ENCODE measurements at places on chromosomes 11 and 22. TPM values are rescaled to one million over a fixed set of nuclear protein-coding genes. Genes with fewer than 3 reads are reported as not detected.

UPB1 gene
- 0.15 TPM for total RNA-seq

OR5AR1 gene
- total RNA-seq: not detected

GRCh38 chr11:95895815-95896214 is 28.1 kb downstream of the MTMR2 start:
- no peaks in the 10 kb centered on the region for H3K27me3 ChIP-seq
- no peak overlapping the region for H3K4me3 ChIP-seq
- no peak for DNase-seq
- no peaks in the 10 kb centered on the region for H3K36me3 ChIP-seq
- no peak overlapping the region for H3K27ac ChIP-seq

DNA sequence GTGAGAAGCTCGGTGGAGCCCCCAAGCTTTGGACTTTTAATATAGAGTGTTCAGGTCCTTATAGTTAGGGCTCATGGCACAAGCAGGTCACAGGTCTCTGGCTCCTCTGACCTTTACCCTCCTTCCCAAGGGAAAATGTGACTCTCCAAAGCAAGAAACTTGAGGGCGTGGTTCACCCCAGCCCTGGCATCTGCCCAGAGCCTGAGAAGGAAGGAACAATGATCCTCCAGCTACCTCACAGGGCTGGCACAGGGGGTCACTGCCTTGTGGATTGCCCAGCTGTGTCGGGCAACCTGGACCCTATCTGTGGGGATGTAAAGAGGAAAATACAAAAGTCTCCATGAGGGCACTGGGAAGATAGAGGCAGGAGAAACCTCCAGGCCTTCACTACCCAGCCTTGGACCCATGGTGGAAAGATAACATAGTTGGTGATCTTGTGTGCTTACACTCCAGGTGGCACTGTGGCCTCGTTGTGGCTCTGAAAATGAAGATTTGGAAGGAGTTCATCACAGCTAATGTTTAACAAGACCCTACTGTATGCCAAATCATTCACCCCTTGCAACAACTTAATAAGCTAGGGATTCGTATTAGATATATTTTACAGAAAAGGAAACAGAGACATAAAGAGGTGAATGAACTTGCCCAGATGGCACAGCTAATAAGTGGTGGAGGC is 3.8 kb upstream of the ZNF195 start:
- peaks cover 13% of the 10 kb centered on the region for H3K4me1 ChIP-seq
- peaks cover 7% of the 10 kb centered on the region for H3K36me3 ChIP-seq
- DNase-seq: no peak

UBQLNL gene
- total RNA-seq: 0.41 TPM

FGF19 gene
- not detected for total RNA-seq

GRCh38 chr11:80495116-80495515 is 1054.3 kb upstream of the TENM4 start:
- no peaks in the 10 kb centered on the region for H3K27me3 ChIP-seq
- no peak overlapping the region for H3K27ac ChIP-seq
- H3K36me3 ChIP-seq: no peaks in the 10 kb centered on the region
- no peaks in the 10 kb centered on the region for H3K4me1 ChIP-seq
- H3K4me3 ChIP-seq: no peak overlapping the region
- DNase-seq: no peak

- H3K4me1 ChIP-seq: no peaks in the 10 kb centered on the region
- H3K27ac ChIP-seq: no peak overlapping the region
- no peaks in the 10 kb centered on the region for H3K27me3 ChIP-seq
- no peaks in the 10 kb centered on the region for H3K36me3 ChIP-seq
- H3K4me3 ChIP-seq: no peak overlapping the region
These were observed 110.2 kb downstream of the C11orf91 start for GRCh38 chr11:33590441-33590840.

DNA sequence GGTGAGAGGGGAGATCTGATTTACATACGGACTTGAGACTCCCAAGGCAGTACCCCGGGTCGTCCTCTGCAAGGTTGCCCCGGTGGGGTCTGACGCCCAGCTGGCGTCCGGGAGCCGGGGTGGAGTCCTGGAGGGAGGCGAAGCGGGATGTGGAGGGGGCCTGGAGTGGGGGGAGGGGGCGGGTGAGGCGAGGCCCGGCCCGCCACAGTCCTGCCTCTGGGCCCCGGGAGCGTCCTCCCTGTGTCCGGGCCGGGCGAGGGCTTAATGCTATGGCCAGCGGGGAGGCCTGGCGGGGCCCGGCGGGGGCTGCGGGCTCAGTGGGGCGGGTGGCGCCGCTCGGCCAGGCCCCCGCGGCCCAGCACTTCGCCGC is 2.4 kb upstream of the MYBPC3 start:
- no peak overlapping the region for H3K27ac ChIP-seq
- no peak for DNase-seq
- peaks cover 6% of the 10 kb centered on the region for H3K4me1 ChIP-seq

KRTAP5-9 gene
- total RNA-seq: 0.36 TPM

GRCh38 chr11:34558673-34559072 is 45.1 kb upstream of the ELF5 start:
- no peak for DNase-seq
- H3K4me1 ChIP-seq: peaks cover 4% of the 10 kb centered on the region
- H3K36me3 ChIP-seq: no peaks in the 10 kb centered on the region
- peaks cover 29% of the 10 kb centered on the region for H3K27me3 ChIP-seq
- H3K4me3 ChIP-seq: no peak overlapping the region
- H3K27ac ChIP-seq: no peak overlapping the region

DNA sequence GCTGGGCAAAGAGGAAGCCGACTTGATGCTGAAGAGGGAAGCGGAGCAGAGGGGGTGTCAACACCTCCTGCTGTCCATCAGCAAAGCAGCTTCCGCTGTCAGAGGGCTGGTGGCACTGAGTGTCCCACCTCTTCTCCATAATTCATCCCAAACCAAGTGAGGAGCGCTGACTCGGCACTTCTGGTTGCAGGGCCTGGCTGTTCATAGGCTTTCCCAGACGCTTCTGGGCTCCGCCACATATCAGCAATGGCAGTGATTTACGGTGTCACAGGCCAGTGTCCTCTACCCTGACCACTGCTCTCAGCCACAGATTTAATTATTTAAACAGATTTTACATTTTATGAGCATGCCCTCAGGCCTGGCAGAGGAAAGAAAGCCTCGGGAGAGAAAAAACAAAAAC is 70.1 kb upstream of the TENM4 start:
- peaks cover 1% of the 10 kb centered on the region for H3K36me3 ChIP-seq
- no peak for DNase-seq
- H3K4me3 ChIP-seq: no peak overlapping the region
- no peaks in the 10 kb centered on the region for H3K4me1 ChIP-seq

DNA sequence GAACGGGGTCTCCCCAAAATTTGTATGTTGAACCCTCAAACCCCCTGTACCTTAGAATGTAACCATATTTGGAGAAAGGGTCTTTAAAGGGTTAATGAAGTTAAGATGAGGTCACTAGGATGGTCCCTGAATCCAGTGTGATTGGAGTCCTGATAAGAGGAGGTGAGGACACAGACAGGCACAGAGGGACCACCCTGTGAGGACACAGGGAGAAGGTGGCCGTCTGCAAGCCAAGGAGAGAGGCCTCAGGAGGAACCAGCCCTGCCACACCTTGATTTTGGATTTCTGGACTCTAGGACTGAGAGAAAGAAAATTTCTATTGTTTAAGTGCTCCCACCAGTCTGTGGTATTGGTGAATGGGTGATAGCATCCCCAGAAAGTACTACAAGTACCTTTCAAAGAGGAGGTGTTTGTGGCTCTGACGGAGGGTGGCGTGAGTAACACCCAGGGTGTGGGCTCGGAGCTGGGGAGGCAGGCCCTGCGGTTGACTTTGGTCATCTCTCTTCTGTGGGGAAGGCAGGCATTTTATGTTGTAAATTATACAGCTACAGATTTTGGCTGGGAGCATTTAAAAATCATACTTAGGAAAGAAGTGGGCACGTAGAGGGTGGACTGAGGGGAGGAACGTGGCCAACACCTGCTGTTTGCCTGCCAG is 13.8 kb downstream of the MRGPRF start:
- no peaks in the 10 kb centered on the region for H3K36me3 ChIP-seq
- no peaks in the 10 kb centered on the region for H3K27me3 ChIP-seq
- DNase-seq: no peak
- peak overlapping the region; percentile 68 for H3K27ac ChIP-seq
- H3K4me1 ChIP-seq: peaks cover 44% of the 10 kb centered on the region

- peaks cover 49% of the 10 kb centered on the region for H3K27me3 ChIP-seq
- no peak overlapping the region for H3K27ac ChIP-seq
- no peaks in the 10 kb centered on the region for H3K36me3 ChIP-seq
These were observed 81.0 kb downstream of the CCDC73 start for GRCh38 chr11:32713496-32713895.

DNA sequence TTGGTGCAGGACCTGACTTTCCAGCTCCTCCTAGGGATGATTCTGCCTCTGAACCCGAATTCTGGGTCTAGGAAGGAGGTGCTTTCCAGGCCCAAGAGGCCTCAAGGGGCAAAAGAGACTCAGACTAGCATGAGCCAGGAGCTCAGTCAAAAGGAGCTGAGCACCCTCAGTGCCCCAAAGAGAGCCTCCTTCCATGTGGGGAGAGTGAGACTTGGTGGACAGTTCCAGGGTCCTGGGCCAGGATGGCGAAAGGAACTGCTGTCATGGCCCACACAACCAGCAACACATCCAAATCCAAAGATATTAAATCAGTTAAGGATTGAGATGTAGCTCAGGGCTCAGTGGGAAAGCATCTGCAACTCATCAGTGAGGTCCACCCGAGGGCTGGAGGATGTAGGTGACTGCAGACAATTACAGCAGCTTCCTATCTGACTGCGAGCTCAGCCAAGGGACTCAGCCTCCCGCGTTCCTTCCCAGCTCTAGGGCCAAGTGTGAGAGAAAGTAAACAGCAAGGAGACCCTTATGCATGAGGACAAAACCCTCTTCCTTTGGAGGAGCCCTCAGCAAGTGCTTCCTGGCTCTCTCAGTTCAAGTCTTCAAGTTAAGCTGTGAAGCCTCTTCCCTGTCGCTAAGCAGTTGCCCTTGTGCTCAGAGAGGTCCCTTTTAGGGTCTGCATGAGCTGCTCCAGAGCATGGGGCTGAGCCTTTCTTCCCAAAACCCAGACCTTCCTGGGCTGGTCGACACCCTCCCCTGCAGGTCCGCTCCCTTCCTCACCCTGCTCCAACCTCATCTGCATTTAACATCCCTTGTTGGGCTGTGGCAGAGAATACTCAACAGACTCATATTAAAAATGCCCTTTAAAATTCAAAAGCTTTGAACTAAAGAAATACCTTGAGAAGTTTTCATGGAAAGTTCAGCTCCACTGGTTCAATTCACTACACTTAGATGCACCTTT is 35.8 kb downstream of the C11orf58 start:
- H3K27me3 ChIP-seq: peaks cover 2% of the 10 kb centered on the region
- no peaks in the 10 kb centered on the region for H3K36me3 ChIP-seq
- no peak overlapping the region for H3K27ac ChIP-seq
- H3K4me1 ChIP-seq: no peaks in the 10 kb centered on the region
- DNase-seq: no peak

DNA sequence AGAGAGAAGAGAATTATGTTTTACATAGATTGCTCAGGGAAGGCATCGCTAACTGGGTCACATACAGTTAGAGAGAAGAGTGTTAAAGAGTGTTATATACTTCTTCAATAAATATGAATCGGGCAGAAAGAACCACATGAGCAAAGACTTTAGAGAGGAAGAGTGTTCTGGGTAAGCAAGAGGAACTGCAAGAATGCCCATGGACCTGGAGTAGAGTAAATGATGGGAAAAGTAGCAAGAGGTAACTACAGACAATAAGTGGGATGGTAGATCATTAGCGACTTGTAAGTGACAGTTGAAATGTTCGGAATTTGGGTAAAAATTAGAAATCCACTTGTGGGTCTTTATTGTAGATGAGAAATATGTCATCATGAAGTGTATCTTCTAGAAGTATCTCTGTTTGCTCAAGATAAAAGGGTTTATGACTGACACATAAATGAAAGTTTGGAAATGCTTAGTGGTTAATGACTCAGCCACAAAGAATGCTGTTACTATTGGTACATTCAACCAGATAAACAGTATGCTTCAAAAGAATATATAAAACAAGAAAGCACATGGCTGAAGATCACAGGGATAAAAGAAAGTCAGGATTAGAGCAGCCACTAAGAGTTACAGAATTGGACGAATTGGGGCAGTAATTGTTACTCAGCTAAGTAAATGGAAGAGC is 229.3 kb downstream of the CASP12 start:
- no peak for DNase-seq
- peaks cover 17% of the 10 kb centered on the region for H3K4me1 ChIP-seq
- no peak overlapping the region for H3K4me3 ChIP-seq
- H3K27me3 ChIP-seq: no peaks in the 10 kb centered on the region

MS4A3 gene
- not detected for total RNA-seq

- no peaks in the 10 kb centered on the region for H3K27me3 ChIP-seq
- H3K27ac ChIP-seq: peak overlapping the region; percentile 83
- peak overlapping the region; percentile 46 for H3K4me3 ChIP-seq
- peaks cover 34% of the 10 kb centered on the region for H3K4me1 ChIP-seq
- peaks cover 3% of the 10 kb centered on the region for H3K36me3 ChIP-seq
These were observed 10.7 kb downstream of the SMIM38 start for GRCh38 chr11:69166218-69167115.

- H3K27me3 ChIP-seq: peaks cover 3% of the 10 kb centered on the region
- H3K27ac ChIP-seq: no peak overlapping the region
- DNase-seq: no peak
- no peak overlapping the region for H3K4me3 ChIP-seq
- no peaks in the 10 kb centered on the region for H3K4me1 ChIP-seq
These were observed 69.9 kb upstream of the RTL6 start for GRCh38 chr22:44567846-44568493.

GRCh38 chr11:93498641-93499040 is 44.5 kb downstream of the SMCO4 start:
- H3K36me3 ChIP-seq: peaks cover 8% of the 10 kb centered on the region
- peak overlapping the region; percentile 68 for H3K27ac ChIP-seq
- H3K4me3 ChIP-seq: no peak overlapping the region
- no peaks in the 10 kb centered on the region for H3K27me3 ChIP-seq
- H3K4me1 ChIP-seq: peaks cover 40% of the 10 kb centered on the region

CALCA gene
- not detected for total RNA-seq

DNA sequence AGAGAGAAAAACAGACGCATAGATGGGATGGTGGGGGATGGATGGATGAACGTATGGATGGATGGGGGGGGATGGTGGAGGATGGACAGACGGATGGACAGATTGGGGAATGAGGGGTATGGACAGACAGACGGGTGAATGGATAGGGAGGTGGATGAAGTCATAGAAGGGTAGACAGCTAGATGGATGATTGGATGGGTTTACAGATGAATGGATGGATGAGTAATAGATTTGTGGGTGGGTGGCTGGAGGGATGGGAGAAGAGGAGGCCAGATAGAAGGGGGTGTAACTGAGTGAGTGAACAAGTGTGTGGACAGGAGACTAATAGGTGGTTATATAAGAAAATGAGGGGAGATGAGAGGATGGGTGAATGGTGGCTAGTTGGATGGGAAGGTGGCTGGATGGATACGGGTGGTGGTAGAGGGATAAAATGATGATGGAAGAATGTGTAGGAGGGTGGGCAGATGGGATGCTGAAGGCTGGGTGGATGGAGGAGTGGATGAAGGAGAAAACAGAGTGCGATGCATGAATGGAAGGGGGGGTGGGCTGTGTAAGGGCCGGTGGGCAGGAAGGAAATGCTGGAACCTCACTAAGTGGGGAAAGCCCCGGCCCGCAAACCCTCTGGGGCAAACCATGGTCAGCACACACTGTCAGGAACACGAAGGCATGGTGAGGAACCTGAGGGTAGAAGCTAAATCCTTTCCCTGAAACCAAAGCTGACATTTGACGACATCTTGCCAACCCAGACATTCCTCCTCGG is 21.6 kb downstream of the ARVCF start:
- no peaks in the 10 kb centered on the region for H3K36me3 ChIP-seq
- DNase-seq: no peak
- peak overlapping the region; percentile 55 for H3K27ac ChIP-seq
- H3K4me3 ChIP-seq: no peak overlapping the region
- peaks cover 48% of the 10 kb centered on the region for H3K4me1 ChIP-seq

- H3K36me3 ChIP-seq: peaks cover 9% of the 10 kb centered on the region
- no peaks in the 10 kb centered on the region for H3K27me3 ChIP-seq
- H3K4me1 ChIP-seq: no peaks in the 10 kb centered on the region
These were observed 17.1 kb downstream of the PLA2G6 start for GRCh38 chr22:38164551-38164918.
